ENCODE measurements at places on chromosomes 5 and 9. TPM values are rescaled to one million over a fixed set of nuclear protein-coding genes. Genes with fewer than 3 reads are reported as not detected.
A peak's percentile ranks its signal among the peaks of the same experiment; 100 is the strongest.

DNA sequence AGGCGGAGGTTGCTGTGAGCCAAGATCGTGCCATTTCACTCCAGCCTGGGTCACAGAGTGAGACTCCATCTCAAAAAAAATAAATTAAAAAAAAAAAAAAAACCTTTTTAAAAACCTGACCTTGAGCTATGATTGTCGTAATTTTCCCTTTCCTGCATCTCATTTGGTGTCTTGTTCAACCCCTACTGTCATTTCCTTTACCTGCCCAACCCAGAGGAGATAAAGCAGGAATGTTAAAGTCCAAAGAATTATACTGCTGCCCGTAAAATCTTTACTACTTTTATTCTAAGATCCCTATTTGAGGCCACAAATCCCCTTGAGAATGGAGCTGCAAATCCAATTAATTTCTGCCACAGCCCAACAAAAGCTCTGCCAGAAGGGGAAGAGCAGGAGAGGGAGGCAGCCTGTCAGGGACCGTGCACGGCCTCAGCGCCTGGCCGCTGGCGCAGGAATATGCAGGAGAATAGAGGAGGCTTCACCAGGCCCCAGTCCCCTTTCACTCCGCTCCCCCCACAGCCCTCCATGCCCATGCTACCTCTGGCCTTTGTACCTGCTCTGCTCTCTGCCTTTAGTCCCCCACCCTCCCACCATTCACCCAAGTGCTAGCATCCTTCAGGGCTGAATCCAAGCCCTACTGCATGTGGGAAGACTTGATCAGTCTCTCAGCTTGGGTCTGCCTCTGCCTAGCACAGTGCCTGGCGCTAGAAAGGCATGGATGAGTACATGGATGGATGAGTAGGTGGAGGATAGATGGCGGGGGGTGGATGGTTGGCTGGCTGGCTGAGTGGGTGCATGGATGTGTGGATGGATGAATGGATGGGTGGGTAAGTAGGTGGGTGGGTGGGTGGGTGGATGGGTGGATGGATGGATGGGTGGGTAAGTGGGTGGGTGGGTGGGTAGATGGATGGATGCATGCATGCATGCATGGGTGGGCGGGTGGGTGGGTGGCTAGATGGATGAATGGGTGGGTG, 99.8 kb upstream of the SARDH start:
- no peak overlapping the region for H3K4me3 ChIP-seq
- H3K27me3 ChIP-seq, result no peaks in the 10 kb centered on the region
- no peaks in the 10 kb centered on the region for H3K36me3 ChIP-seq
- DNase-seq, result no peak
- no peaks in the 10 kb centered on the region for H3K4me1 ChIP-seq

- no peaks in the 10 kb centered on the region for H3K27me3 ChIP-seq
- no peak overlapping the region for H3K27ac ChIP-seq
- no peak overlapping the region for H3K4me3 ChIP-seq
- no peaks in the 10 kb centered on the region for H3K36me3 ChIP-seq
- no peaks in the 10 kb centered on the region for H3K4me1 ChIP-seq
- DNase-seq, result no peak
These were observed 48.2 kb downstream of the TNFAIP8 start for GRCh38 chr5:119404033-119404432.

- H3K4me3 ChIP-seq, result no peak overlapping the region
- H3K27me3 ChIP-seq, result no peaks in the 10 kb centered on the region
- H3K4me1 ChIP-seq, result peaks cover 32% of the 10 kb centered on the region
- no peaks in the 10 kb centered on the region for H3K36me3 ChIP-seq
- DNase-seq, result no peak
- H3K27ac ChIP-seq, result peak overlapping the region; percentile 57
These were observed 68.9 kb downstream of the PRDM6 start for GRCh38 chr5:123157791-123158581.

- H3K36me3 ChIP-seq, result no peaks in the 10 kb centered on the region
- no peak overlapping the region for H3K27ac ChIP-seq
- H3K4me1 ChIP-seq, result no peaks in the 10 kb centered on the region
- H3K4me3 ChIP-seq, result no peak overlapping the region
These were observed 26.6 kb upstream of the PIP5K1B start for GRCh38 chr9:68678430-68678829.

DNA sequence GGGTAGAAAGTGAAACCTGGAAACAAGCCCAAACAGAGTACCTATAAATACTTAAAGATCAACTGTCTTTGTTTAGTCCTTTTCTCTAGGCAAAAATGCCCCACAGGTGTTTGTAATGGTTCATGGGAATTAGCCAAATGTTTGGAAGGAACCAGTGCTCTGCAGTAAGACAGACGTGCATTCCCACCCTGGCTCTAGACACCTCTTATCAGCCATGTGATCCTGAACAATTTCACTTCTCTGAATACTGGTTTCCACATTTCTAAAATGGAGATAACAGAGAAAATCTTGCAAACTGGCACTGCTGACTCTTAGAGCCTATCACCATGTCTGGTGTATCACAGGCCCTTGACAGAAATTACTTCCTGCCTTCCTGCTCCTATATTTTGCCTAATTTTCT, 30.0 kb downstream of the GLIS3 start:
- no peaks in the 10 kb centered on the region for H3K27me3 ChIP-seq

DNA sequence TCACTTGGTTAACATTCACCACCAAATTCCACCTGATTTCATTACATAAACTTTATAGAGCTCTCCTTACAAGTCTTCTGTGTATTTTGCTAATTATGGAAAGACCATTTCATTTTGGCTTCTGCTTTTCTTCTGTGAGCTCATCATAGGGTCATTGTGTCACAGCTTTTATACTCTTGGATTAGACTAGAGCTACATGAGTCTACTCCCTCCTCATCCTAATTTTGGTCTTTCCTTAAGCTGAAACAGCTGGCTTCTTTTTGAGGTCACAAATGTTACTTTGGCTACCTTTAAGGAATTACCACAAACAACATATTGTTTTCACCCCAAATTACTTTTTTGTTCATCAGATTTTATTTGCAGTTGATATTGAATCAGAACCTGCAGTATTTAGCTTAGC, 103.0 kb downstream of the NPR3 start:
- no peaks in the 10 kb centered on the region for H3K27me3 ChIP-seq
- no peak overlapping the region for H3K27ac ChIP-seq
- no peak for DNase-seq
- H3K4me3 ChIP-seq, result no peak overlapping the region

DNA sequence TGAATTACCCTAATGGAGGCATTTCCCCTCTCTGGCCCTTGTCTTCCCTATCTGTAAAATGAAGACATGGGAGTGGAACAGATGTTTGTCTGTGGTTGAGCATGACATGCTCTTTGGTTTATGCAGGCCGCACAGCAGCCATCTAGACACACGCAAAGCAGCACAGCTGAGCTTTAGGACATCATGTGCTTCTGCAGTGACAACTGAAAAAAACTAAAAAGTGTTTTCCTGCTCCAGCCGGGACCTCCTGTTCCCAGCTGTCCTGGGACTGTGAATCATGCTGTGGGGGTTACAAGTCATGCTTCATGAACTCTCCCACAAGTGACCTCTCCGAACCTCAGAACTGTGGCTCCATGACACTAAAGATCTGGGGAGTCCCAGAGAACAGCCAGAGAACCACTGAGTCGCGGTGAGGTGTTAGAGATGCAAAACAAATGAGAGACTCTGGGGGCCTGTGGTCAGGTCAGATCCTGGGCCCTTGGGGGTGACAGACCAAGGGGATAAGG, 1.7 kb downstream of the SMIM3 start:
- no peaks in the 10 kb centered on the region for H3K27me3 ChIP-seq
- H3K27ac ChIP-seq, result peak overlapping the region; percentile 75
- no peaks in the 10 kb centered on the region for H3K36me3 ChIP-seq
- DNase-seq, result no peak
- no peak overlapping the region for H3K4me3 ChIP-seq

GRCh38 chr5:119339965-119340364, 15.9 kb upstream of the TNFAIP8 start:
- no peak for DNase-seq
- H3K4me1 ChIP-seq, result no peaks in the 10 kb centered on the region
- H3K4me3 ChIP-seq, result no peak overlapping the region
- no peaks in the 10 kb centered on the region for H3K36me3 ChIP-seq

- no peak overlapping the region for H3K27ac ChIP-seq
- no peaks in the 10 kb centered on the region for H3K36me3 ChIP-seq
- no peak for DNase-seq
- no peaks in the 10 kb centered on the region for H3K27me3 ChIP-seq
- no peak overlapping the region for H3K4me3 ChIP-seq
These were observed 105.2 kb downstream of the TRIM32 start for GRCh38 chr9:116792271-116792670.

- DNase-seq, result no peak
- no peaks in the 10 kb centered on the region for H3K27me3 ChIP-seq
- no peak overlapping the region for H3K27ac ChIP-seq
- no peak overlapping the region for H3K4me3 ChIP-seq
- no peaks in the 10 kb centered on the region for H3K36me3 ChIP-seq
- H3K4me1 ChIP-seq, result no peaks in the 10 kb centered on the region
These were observed 35.6 kb downstream of the S1PR3 start for GRCh38 chr9:89026876-89027275.

SAXO1 gene
- total RNA-seq, result 0.24 TPM

RNF183 gene
- total RNA-seq, result not detected

All from aorta (tissue), 5 donors.